Skeletal muscle tissue (tissue), 5 donors: ENCODE measurements at places on chromosomes 16 and 17. TPM values are rescaled to one million over a fixed set of nuclear protein-coding genes. Genes with fewer than 3 reads are reported as not detected.

Gene FBXL16
- not detected for total RNA-seq

Gene ZNF385C
- total RNA-seq = 0.52 TPM

Gene ADAD2
- total RNA-seq = not detected

Gene PITPNC1
- 9.4 TPM for total RNA-seq

Gene PIPOX
- 1.0 TPM for total RNA-seq

Gene SLFN12
- 16.7 TPM for total RNA-seq

Gene MYH8
- total RNA-seq = 3,493 TPM

Gene CSH2
- total RNA-seq = not detected

Gene MILR1
- 10.4 TPM for total RNA-seq

Gene GPR179
- not detected for total RNA-seq

Gene NEUROD2
- total RNA-seq = not detected

Gene TMC8
- total RNA-seq = 7.8 TPM

Gene ETV4
- total RNA-seq = 1.6 TPM

Gene COX6A2
- total RNA-seq = 49.1 TPM

Gene COX4I1
- 332 TPM for total RNA-seq

Gene TMC5
- total RNA-seq = not detected

Gene UMOD
- not detected for total RNA-seq

Gene DLX3
- total RNA-seq = not detected

Gene KLHL10
- total RNA-seq = not detected

Gene PAGR1
- total RNA-seq = 8.9 TPM

Gene CHD9NB
- 0.52 TPM for total RNA-seq

Gene IRX6
- total RNA-seq = not detected

Gene DPEP3
- total RNA-seq = not detected

Gene MPV17L
- 3.1 TPM for total RNA-seq

Gene ARHGAP44
- 3.7 TPM for total RNA-seq

Gene KPNB1
- total RNA-seq = 119 TPM

Gene MT1H
- total RNA-seq = not detected

Gene TRPV3
- 0.52 TPM for total RNA-seq

Gene ADAP2
- 9.4 TPM for total RNA-seq

Gene SLC12A3
- not detected for total RNA-seq

Gene NOL3
- total RNA-seq = 11.0 TPM

Gene FA2H
- not detected for total RNA-seq

Gene HBA2
- total RNA-seq = 5,761 TPM

Gene KRT28
- not detected for total RNA-seq

Gene ZNF469
- total RNA-seq = 3.7 TPM

Gene GPR142
- not detected for total RNA-seq

Gene KRTAP1-1
- not detected for total RNA-seq

Gene MMP2
- total RNA-seq = 194 TPM

Gene PRSS22
- not detected for total RNA-seq

Gene SPG7
- total RNA-seq = 83.0 TPM

Gene ABAT
- 13.6 TPM for total RNA-seq

Gene TMEM92
- total RNA-seq = not detected

Gene CCDC40
- 1.0 TPM for total RNA-seq

Gene TSR3
- total RNA-seq = 48.5 TPM

Gene DCXR
- 20.4 TPM for total RNA-seq

Gene KRTAP4-4
- not detected for total RNA-seq

Gene ATP2A1
- total RNA-seq = 502 TPM

Gene CASKIN2
- total RNA-seq = 8.9 TPM

Gene KRTAP9-4
- total RNA-seq = not detected

Gene KRT31
- total RNA-seq = 3.1 TPM

Gene TEKT1
- not detected for total RNA-seq

Gene CASKIN1
- total RNA-seq = 0.52 TPM

Gene KCNAB3
- 0.52 TPM for total RNA-seq

Gene MYH3
- total RNA-seq = 6,986 TPM

Gene SIAH1
- total RNA-seq = 53.8 TPM

Gene SULT1A1
- total RNA-seq = 2.6 TPM

Gene GSG1L
- 2.1 TPM for total RNA-seq

Gene EVI2B
- total RNA-seq = 0.52 TPM

Gene OR1G1
- not detected for total RNA-seq
